ENCODE measurements at places on chromosomes 13 and 19.
A peak's percentile ranks its signal among the peaks of the same experiment; 100 is the strongest.

DNA sequence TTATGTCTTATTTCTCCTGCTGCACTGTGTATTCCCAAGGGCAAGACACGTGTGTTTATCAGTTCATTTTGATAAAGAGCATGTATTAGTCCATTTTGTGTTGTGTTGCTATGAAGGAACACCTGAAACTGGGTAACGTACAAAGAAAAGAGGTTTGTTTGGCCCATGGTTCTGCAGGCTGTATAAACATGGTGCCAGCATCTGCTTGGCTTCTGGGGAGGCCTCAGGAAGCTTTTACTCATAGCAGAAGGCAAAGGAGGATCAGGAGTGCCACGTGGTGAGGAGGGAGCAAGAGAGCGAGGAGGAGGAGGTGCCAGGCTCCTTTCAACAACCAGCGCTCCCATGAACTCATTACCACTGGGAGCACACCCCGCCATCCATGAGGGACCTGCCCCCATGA is 214.0 kb downstream of the UQCRFS1 start:
- no peak for DNase-seq

DNA sequence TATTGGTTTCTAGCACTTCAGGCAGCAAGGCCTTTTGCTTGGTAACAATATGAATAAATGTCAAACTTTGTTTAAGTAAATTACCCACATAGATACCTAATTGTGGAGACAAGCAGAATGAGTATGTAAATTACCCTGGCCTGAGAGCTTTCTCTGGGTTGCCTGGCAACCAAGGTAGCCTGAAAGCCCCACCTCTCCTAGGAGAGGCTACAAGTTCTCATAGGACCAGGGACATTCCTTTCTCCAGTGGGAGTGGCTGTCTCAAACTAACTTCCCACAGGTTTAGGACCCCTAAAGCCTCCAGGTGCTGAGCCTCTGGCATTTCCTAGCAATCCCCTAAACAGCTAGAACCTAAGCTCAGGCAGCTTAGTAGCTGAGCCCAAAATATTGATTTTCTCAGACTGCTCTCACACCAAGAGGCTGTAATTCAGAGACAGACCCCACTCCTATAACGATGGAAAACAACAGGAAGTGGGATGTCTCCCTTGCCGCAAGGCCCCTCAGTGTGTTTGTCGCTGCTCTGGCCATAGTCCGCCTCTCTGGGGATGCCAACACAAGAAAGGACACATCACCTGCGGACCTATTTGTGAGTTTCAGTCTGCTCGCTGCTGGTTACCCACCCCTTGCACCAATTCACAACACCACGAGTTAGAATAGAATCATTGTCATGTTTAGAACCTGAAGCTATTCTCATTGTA is 207.3 kb downstream of the DLEU7 start:
- DNase-seq, result no peak

GRCh38 chr19:35872180-35872579 is 3.8 kb downstream of the APLP1 start:
- no peak for DNase-seq

GRCh38 chr13:52846567-52847321 is 1.7 kb downstream of the PCDH8 start:
- DNase-seq, result no peak

GRCh38 chr19:30630289-30631032 is 258.3 kb downstream of the ZNF536 start:
- no peak for DNase-seq

DNA sequence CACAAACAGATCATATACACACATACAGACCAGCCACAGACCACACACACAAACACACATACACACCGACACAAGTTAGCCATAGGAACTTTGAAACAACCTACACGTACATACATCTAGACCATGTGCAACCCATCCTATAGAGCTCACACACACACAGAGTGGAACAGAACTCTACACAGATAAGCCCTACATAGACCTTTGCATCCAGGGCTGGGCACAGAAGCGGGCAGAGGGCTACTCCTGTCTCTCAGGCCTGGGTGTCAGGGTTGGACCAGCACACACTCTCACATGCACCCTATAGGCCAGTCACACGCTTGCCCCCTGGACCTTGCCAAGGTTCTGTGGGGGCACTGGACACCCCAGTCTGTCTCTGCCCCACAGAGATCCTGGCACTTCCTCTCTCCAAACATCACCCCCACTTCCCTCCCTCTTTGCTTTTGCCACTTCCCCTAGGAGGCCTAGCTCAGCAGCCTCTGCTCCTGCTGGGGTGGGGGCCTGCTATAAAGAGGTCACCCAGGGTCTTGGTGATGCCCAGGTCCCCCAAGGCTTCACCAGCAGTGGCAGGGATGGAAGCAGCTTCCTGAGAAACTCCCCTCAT is 5.8 kb upstream of the JUNB start:
- no peak for DNase-seq

DNA sequence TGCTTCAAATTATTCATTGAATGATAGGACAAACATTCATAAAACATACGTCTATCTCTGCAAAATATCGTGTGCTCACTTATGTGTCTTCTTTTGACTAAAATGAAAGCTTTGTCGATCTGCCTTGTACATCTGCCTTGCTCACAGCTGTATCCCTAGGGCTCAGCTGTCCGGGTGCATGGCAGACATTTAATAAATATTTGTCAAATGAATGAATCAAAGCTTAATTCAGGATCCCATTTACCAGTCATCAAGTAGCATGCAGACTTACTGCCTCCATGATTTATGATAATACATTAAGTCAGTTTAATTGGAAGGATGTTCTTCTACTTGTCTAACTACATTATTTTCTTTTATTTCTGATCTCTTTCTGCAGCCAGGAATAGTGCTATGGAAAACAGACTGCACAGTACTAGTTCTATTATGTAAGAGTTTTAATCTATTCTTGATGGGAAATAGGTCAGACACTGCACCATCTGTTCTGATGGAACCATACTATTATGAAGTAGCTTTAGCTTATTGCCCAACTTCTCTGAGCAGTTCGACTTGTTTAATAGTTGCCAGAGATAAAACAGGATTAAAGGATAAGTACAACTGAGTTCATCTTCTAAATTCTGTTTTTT is 13.2 kb downstream of the SLC46A3 start:
- no peak for DNase-seq

- DNase-seq, result no peak
Observed at GRCh38 chr13:104817271-104817670, 1718.2 kb downstream of the EFNB2 start.

DNA sequence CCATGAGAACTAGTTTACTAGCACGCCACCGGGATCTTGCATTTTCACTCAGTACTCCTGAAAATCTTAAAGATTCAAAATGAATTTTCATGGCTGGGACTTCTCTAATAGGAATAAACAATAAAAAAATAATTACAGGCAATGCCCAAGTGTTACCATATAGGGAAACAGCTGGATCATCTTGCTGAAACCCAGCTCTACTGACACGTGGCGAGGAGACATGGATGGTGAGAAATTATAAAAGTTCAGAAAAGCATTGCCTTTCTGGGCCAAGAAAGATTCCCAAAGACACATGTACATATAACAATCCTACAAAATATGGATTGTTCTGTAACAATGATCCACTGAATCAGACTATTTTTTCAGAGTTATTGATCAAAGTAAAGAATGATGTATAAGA is 209.3 kb downstream of the RGCC start:
- no peak for DNase-seq

GRCh38 chr13:80245162-80245733 is 95.7 kb downstream of the SPRY2 start:
- no peak for DNase-seq

DNA sequence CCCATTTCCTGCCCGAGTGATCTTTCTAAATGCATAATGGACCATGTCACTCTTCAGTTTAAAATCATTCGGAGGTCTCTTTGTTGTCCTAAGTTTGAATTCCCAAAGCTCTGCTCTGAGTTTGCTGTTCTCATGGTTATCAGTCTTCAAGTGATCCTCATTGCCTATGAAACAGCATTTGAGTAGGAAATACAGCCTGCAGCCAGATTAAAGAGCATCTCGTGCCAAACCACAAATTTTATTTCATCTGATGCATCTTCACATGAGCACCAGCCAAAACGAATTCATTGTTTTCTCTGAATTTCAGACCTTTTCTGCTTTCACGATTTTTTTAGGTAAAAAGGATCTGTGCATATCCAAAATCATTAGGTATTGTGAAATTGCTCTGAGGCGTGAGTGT is 299.6 kb downstream of the TDRD3 start:
- no peak for DNase-seq

GRCh38 chr13:68927387-68928026 is 1180.1 kb upstream of the ATXN8OS start:
- no peak for DNase-seq

- DNase-seq, result no peak
Observed at GRCh38 chr19:27660428-27660827, 1552.5 kb downstream of the UQCRFS1 start.

DNA sequence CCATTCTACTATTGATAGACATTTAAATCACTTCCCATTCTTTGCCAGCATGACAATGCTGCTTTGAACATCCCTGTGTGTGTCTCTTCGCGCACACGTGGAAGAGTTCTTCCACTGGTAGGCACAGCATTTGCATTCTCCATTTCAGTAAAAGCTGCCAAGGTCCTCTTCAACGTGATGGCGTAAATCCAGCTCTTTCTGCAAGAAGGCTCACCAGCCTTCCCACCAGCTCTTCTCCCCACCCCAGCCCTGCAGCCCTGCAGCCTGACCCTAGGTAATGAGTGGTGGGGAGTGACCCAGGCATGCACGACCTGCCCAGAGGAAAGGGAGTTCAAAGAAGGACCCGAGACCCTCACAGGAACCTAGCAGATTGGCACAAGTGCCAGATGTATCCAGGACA is 31.7 kb upstream of the FFAR2 start:
- DNase-seq, result no peak

DNA sequence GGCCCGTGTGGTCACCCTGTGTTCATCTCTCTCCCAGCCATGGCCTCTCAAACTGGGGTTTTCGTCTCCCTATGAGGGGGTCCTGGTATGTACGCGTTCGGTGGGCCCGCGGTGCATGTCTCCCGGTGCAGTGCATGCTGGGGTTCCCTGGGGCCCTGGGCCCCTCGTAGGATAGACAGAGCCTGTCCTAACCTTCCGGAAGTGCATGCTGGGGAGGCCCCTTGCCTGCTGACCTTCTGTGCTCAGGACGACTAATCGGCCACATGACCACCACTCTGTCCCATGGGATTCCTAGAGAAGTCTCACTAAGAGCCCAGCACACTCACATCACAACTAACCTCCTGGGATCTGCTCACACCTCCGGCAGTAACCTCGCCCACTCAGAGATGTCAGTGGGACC is 4.9 kb upstream of the USE1 start:
- DNase-seq, result no peak

DNA sequence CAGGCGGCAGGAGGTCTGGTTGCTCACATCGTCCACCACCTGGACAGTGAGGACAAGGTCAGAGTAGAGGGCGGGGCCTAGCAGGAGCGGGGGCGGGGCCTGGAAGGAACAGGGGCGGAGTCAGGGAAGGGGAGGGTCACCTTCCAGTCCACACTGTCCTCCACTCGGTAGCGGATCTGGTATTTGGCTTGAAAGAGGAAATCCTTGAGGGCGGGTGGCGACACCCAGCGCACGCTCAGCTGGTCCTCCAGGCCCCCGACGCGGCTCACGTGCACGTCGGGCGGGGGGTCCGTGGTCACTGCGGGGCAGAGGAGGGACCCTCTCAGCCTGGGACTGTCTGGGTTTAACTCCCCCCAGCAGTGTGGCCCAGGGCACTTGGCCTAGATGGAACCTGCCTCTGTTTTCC is 8.2 kb downstream of the REX1BD start:
- DNase-seq, result no peak

GRCh38 chr19:19256072-19256969 is 16.8 kb downstream of the TM6SF2 start:
- no peak for DNase-seq

DNA sequence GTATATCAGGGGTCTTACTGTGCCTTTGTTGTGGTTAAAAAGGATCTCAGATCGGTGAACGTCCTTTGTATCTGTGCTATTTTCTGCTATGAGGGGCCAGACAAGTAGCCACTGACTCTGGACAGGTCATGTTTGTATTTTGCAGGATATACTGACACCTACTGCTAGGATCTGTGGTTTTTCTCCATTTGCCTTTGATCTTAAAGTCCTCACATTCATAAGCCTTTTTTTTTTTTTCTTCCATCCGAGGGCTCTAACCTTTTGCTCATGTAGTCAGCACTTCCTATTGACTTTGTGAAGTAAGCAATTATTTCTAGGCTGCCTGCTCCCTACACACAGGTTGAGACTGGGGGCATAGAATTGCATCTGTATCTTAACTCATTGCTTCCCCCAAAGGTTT is 106.2 kb downstream of the SLITRK5 start:
- DNase-seq, result no peak

- DNase-seq, result no peak
Observed at GRCh38 chr19:42017040-42017439, 23.0 kb upstream of the ATP1A3 start.

DNA sequence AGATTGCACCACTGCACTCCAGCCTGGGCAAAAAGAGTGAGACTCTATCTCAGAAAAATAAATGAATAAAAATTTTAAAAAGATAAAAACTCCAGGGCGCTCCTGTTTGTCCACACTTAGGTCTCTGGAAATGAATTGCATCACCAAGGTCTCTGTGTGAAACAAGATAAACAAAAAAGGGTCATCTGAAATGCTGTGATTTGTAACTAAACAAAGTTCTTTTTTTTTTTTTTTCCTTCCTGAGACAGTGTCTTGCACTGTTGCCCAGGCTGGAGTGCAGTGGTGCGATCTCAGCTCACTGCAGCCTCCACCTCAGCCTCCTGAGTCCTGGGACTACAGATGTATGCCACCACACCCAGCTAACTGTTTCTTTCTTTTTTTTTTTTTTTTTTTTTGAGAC is 11.5 kb downstream of the FZR1 start:
- DNase-seq, result no peak

GRCh38 chr13:30464496-30465342 is 1.0 kb downstream of the HMGB1 start:
- peak; percentile 61 for DNase-seq

DNA sequence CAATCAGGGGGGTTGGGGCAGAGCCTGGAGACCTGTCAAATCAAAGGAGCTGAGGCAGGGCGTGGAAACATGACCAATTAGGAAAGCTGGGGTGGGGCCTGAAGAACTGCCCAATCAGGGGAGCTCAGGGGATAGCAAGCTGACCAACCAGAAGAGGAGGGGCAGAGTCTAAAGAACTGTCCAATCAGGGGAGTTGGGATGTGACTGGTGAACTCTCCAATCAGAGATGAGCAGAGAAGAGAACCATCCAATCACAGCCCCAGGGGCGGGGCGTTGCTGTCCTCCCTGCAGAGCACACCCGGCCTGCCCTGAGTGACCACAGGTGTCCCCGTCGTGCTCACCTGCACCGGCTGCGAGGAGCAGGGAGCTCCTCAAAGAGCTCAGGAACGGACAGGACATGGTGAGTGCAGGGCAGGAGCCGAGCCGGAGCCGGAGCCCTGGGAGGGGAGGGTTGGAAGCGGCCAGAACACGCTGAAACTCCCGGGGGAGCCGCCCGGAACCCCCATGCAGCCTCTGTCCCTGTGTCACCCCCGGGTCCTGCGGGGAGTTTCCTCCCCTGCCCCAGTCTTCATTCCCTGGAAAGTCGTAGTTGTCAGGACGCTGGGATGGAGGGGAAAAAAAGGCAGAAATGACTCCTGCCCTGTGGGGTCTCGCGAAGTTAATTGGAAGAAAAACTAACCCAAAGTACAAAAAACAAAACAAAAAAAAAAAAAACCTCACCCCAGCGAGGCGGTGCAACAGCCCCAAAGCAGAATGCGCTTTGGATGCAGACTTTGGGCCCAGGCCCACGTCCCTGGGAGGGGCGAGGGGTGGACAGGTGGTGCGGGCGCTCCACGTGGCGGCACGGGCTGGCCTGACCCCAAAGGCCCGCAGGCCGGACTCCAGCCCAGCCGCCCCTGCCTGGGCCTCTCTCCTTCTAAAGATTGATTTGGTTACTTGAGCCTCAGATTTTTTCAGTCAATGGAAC is at the start of gene ZNF556:
Gene ZNF556 (plus strand): TSS at position 311 of the 967 bp plus-strand sequence. CDS start 87 bp downstream, at position 398.
- no peak for DNase-seq

- DNase-seq, result peak; percentile 33
Observed at GRCh38 chr19:17184371-17184841, 30.8 kb upstream of the USE1 start.
